Smooth muscle cell of trachea (primary cell): ENCODE measurements at places on chromosomes 4 and X. TPM values are rescaled to one million over a fixed set of nuclear protein-coding genes. Genes with fewer than 3 reads are reported as not detected.

The XPNPEP2 gene
- 0.73 and 5.0 TPM in 2 replicates for total RNA-seq

The C4orf33 gene
- total RNA-seq: 8.3 and 17.9 TPM in 2 replicates

The ADGRG4 gene
- total RNA-seq: under 0.01 TPM in 1 of 2 replicates, not detected in the other

The EDNRA gene
- total RNA-seq: 4.5 and 6.9 TPM in 2 replicates

The EPHA5 gene
- 4.5 and 4.7 TPM in 2 replicates for total RNA-seq
